NCI-H345 (cell line): ENCODE measurements at places on chromosomes 13 and 19.

DNA sequence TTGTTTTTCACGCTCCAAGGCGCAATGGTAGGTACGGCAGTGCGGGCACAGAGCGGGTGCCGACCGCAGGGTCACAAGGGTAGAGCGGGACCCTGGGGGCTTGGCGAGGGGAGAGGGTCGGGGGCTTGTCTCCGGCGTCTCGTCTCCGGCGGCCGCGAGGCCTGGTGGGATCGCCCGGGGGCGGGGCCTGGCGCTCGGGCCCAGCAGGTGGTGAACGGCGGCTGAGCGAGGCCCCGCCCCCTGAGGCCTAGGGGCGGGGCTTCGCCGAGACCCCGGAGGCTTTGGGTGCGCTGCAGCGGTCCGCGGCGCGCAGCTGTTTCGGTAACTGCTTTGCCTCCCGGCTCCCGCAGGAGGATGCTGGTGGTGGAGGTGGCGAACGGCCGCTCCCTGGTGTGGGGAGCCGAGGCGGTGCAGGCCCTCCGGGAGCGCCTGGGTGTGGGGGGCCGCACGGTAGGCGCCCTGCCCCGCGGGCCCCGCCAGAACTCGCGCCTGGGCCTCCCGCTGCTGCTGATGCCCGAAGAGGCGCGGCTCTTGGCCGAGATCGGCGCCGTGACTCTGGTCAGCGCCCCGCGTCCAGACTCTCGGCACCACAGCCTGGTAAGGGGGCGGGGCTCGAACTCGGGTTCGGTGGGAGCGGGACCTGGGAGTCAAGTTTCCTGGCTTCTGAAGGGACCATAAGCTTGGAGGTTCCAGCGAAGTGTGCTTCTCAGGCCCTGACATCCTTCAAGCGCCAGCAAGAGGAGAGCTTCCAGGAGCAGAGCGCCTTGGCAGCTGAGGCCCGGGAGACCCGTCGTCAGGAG, at the start of gene TSEN34:
Gene TSEN34 (plus strand): TSS at position 298 of the 800 bp plus-strand sequence. CDS start 57 bp downstream, at position 355.
- peak; percentile 81 for DNase-seq

DNA sequence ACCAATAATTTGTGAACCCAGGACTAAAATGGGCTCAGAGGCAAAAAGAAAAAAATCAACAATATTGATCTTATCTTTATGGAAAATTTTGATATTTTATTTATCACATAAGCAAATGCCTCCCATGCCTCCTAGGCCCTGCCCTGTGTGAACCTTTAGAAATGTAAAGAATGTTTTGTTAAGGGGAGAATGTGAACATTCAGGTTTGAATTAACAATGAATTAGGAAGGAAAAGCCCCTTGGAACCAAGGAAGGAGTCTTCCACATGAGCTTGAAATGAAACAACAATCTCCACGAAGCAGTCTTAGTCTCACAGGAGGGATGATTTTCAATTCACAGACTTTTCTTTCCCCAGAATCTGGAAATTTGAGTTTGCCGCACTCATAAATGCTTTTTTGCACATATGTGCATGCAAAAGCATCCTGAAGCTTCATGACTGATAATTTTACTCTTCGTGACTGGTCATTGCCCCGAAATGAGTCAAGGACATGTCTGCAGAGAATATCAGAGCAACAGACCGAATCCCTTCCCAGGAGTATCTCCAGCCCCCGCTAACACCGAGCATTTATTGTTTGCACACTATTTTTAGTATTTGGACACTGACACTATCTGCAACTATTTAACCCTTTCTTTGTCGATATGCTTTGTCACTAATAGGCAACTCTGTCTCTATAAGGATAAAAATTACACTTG, 135.2 kb downstream of the DCT start:
- no peak for DNase-seq

DNA sequence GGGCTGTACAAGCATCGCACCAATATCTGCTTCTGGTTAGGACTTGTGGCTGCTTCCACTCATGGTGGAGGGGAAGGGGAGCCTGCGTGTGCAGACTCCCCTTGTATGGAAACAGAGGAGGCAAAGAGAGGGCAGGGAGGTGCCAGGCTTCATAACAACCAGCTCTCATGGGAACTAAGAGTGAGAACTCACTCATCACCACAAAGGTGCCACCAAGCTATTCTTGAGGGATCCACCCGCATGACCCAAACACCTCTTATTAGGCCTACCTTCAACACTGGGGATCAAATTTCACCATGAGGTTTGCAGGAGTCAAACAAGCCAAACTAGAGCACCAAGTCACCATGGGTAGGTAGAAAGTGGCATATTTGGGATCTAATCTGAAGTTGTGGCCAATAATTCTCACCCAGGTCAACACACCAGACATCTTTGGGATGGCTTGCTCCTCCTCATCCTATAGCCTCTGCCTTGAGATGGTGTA, 46.4 kb downstream of the RUBCNL start:
- DNase-seq = no peak

DNA sequence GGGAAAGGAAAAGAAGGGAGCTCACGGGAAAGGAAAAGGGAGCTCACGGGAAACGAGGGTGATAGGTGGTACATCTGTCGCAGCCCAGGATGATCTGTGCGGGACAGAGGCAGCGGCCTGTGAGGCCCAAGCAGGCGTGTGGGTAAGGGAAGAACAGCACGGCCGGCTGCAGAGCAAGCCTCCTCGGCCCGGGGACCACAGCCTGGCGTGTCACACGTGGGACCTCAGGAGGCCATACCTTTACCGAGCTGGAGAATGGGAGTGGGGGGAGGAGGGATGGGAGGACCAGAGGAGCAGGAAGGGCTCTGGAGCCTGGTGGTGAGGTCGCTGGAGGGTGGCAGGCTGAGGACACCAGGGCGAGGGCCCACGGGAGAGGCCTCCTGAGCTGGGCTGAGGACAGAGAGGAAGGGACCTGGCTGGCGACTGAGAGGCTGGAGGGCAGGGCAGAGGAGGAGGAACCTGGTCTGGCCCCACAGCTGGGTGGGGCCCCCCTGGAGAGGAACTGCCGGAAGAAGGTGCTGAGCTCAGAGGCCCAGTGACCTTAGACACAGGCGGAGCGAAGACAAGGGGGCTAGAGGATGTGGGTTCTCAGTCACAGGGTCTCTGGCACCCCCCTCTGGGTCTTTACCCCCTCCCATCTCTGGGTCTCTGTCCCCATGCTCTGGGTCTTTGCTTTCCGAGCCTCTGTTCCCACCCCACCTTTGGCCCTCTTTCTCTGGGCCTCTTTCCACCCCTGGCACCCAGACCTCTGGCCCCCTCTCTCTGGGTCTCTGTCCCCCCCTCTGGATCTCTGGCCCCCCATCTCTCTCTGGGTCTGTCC, 2.9 kb upstream of the FTL start:
- no peak for DNase-seq

DNA sequence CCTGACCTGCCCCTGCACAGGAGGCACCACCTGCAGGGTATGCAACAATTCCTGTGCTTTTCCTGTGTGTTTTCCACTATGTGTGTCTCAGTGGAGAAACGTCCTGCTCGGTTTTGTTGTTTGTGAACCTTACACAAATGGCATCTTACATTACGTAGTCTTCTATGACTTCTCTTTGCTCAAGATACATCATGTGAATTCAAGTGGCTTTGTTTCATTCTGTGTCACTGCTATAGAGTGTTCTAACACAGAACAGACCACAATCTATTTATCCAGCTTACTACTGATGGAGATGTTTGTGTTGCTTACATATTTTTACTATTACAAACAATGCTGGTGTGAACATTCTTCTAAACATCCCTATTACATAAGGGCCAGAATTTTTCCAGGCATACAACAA, 97.7 kb downstream of the ANKRD10 start:
- DNase-seq = no peak

GRCh38 chr13:29125191-29125933, 305.2 kb downstream of the MTUS2 start:
- no peak for DNase-seq

- DNase-seq = no peak
These were observed 37.3 kb upstream of the FNDC3A start for GRCh38 chr13:48938308-48938943.

DNA sequence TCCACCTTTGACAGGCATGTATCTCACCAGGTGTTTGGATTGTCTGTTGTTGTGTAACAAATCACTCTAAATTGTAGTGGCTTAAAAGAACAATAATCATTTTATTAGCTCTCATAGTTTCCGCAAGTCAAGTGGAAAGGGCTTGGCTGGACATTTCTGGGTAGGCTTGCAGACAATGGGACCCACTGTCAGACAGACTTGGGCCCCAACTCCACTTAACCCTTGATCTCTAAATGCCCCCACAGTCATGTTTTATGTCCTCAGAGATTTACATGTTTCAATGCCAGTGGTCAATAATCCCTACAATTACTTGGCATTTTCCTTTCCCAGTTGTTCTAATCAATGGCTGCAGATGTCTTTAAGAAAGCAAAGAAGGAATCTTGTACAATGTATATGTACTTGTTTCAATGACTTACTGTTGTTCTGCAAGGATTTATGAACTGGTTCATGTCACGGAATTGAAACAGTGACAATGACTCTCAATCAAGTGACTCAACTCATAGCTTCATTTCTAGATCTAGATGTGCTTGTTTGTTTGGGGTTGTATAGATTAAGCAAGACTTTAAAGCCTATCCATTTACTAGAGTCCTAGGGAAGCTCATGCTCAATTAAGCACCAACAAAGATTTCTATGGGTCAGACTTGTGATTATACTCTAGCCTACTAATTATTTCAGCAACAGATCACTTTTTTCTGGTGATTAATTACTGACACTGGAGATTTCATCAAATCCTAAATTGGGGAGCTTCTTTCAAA, 510.1 kb upstream of the NBEA start:
- peak; percentile 37 for DNase-seq

DNA sequence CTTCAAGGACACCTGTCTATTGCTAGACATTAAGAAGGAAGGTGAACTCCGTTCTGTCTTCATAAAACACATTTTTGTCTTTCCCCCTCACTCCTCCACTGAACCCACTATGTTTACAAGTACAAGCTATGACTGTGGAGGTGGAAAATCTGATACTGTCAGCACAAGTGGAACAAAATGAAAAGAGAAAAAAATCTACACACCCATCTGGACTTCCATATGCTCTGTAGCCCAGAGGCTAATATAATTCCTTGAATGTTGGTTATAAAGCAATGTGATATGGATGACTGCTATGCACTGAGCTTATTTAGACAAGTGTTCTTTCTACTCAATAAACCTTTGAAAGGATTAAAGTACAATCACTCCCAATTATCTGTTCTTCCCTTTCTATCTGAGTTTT, 713.5 kb downstream of the DIAPH3 start:
- DNase-seq = no peak

DNA sequence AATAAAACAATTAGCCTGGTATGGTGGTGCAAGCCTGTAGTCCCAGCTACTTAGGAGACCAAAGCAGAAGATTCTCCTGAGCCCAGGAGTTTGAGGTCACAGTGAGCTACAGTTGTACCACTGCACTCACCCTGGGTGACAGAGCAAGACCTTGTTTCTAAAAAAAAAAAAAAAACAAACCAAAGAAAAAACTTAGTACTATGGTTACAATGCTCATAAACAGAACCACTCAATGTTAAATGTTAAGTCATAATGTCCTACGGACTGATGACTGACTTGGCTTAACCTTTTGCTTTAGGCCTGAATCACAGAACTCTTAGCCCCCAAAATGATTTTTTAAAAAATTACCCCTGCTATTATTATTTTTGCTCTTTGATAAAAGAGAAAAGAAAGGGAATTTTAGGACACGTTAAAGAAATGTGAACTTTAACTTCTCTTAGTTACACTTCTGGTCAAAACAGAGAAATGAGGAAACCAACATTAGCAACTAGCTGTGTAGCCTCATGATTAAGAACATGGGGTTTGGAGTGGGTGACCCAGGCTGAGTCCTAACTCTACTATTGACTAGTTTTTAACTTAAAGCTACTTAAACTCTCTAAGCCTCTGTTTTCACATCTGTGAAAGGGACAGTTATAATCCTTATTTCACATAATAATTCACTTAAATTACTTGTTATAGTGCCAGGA, 13.7 kb upstream of the ELF1 start:
- DNase-seq = no peak

DNA sequence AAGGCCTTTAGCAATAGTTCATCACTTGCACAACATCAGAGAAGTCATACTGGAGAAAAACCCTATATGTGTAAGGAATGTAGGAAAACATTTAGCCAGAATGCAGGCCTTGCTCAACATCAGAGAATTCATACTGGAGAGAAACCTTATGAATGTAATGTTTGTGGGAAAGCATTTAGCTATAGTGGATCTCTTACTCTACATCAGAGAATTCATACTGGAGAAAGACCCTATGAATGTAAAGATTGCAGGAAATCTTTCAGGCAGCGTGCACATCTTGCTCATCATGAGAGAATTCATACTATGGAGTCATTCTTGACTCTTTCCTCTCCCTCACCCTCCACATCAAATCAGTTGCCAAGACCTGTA, 19.8 kb downstream of the ZNF583 start:
- DNase-seq = no peak

DNA sequence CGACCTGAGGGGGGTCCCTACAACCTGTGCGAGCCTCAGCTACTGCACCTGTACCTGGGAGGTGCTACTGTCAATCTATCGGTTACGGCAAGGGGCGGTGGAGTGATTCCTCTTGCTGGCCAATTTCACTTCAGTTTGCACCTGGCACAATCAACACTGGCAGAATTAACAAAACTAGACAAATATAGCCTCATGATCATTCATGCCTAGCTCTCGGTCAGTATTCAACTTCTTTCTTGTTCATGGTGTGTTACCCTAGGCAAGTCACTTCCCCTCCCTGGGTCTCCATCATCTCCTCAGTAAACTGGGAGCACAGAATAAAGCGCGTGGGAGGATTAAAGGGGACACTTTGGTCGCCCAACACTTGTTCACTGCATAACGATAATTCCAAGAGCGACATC, 618 bp downstream of the HAUS8 start:
- no peak for DNase-seq

- no peak for DNase-seq
These were observed 215.7 kb downstream of the KATNAL1 start for GRCh38 chr13:30091691-30092090.

- no peak for DNase-seq
These were observed 3.6 kb downstream of the CACNG7 start for GRCh38 chr19:53912653-53913052.

DNA sequence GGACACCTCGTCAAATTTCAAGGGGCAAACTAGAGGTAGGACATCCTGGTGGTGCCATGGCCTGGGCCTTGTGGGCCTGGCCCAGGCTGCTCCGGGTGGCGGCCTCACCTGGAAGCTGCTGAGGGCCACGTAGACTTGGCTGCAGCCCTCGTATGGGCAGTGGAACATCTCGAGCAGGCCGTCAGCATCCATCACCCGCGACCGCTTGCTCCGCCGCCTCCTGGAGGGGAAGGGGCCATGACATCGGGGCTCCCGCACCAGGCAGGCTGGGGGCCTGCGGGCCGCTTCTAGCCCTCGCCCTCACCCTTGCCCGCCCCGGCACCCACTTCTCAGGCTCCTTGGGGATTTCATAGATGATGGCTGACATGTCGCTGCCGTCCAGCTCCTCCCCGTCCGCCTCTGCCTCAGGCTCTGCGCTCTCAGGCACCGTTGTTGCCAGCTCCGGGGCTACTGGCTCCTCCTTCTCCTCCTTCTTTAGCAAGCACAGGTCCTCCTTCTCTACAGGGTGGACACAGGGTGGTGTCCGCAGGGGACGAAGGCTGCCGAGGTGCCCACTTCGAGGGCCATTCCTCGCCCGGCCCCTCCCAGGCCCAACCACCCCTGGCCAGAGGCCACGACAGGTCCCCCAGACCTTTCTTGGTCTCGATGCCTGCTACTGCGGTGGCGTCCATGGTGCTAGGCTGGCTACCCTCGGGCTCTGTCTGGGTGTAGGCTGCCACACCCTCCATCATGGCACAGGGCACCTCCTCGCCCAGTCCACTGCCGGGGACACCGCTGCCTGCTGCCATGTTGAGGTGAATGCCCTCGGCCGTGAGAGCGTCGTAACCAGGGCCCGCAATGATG, 6.0 kb upstream of the ELAVL3 start:
- DNase-seq = no peak
